Stimulated activated CD4-positive, alpha-beta T cell treated with anti-CD3 and anti-CD28 coated beads, Interleukin-1b, Interleukin-23, amount 100 ng/mL, for 1 hour (primary cell): ENCODE measurements at places on chromosomes 1 and 21.

GRCh38 chr1:176515310-176515709 lies 52.3 kb downstream of the PAPPA2 start:
- no peak for DNase-seq

DNA sequence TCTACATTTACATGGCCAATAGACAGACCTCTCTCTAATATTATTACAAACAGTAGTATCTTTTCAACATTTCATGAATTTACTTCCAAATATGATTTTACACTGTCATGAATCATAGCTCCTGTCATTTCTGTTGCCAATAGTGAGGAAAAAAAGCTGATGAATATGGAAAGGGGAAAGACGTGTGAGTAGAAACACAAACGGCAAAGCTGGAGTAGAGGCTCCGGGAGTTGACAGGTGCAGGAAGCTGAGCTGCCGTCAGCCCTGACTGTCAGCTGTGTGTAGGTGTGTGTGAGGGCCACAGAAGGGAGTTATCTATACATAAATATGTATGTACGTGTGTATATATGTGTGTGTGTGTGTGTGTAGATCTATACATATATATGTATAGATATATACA lies 416.9 kb downstream of the ZP4 start:
- no peak for DNase-seq

DNA sequence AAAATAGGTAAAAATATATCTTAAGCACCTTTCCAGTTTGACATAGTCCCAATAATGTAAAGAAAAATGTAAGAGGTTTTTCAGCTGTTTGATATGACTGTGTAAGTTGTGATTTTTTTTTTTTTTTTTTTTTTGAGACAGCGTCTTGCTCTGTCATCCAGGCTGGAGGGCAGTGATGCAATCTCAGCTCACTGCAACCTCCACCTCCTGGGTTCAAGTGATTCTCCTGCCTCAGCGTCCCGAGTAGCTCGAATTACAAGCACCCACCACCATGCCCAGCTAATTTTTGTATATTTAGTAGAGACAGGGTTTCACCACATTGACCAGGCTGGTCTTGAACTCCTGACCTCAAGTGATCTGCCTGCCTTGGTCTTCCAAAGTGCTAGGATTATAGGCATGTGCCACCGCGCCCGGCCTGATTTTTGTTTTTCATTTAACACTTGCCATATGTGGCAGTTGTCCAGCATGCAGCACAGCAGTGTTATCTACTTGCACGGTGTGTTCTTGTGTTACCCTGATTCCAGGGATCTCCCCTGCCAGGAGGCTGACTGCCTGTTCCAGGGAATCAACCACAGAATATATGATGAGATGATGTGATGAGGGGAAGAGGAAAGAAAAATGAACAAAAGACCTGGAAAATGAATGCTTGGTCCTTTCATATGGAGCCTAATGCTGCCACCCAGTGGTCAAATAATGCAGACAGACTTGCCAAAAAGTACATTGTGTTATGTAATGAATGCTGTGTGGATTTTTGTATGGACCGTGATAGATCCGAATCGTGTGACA lies 79.0 kb downstream of the RAVER2 start:
- DNase-seq = peak; percentile 26

DNA sequence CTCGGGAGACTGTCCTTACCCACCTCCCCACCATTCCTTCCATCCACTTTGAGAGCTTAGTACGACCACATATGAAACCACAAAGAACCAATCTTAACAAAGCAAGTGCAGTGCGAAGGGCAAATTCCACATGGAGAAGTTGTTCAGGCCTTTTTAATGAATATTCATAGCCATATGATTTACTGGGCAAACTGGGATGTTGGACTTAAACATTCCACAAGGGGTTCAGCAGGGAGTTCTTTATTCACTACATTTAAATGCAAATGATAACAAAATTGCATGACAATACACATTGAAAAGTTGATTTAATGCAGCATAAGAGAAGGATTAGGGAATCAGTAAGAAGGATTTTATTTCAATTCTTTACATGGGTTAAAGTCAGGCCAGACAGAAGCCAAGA lies 14.7 kb downstream of the NMNAT2 start:
- DNase-seq = no peak

GRCh38 chr1:234186037-234186688 lies 187.1 kb upstream of the COA6 start:
- DNase-seq = no peak

GRCh38 chr1:185561629-185562028 lies 172.6 kb upstream of the HMCN1 start:
- DNase-seq = no peak

DNA sequence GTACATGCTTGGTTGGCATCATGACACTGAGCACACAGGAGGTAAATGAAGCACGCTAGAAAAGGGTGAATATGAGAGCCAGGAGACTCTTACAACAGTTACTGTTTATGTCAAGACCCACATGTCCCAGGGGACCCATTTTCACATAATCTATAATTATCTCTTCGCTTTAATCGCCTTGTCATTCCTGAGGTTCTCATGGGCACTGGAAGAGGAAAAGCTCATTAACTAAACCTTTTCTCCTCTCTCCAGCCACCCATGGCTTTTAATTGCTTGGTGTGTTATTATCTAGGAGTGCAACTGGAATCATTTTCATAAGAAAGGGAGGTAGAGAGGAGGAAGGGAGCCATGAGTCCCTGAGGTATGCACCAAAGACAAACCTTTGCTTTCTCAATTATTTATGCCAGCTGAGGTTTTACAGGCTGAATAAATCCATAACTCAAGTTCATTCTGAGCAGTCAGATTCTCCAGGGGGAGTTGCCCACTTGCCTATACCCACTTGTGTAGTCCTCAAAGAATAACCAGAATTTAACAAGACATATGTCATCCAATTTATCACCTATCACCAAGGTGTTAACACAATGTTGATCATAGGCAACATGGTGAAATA lies 77.4 kb downstream of the ACBD6 start:
- DNase-seq = no peak

- no peak for DNase-seq
These were observed 24.6 kb upstream of the KIF1B start for GRCh38 chr1:10185759-10186158.

- no peak for DNase-seq
These were observed 25.0 kb downstream of the MTARC1 start for GRCh38 chr1:220811695-220812094.

DNA sequence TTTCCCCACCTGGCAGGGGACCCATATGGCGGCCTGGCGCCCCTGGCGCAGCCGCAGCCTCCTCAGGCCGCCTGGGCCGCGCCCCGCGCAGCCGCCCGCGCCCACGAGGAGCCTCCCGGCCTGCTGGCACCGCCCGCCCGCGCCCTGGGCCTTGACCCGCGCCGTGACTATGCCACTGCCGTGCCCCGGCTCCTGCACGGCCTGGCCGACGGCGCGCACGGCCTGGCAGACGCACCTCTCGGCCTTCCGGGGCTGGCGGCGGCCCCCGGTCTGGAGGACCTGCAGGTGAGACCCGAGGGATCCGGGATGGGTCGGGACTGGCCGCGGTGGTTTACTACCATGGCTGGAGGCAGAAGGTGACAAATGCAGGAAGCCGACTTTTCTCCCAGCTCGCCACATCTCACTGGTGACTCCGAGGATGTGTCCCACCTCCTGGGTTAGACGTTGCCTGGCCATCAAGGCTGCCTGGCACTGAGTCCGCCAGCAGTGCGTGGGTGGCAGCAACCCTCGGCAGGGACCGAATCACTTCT lies 1.1 kb downstream of the TFAP2E start:
- no peak for DNase-seq

DNA sequence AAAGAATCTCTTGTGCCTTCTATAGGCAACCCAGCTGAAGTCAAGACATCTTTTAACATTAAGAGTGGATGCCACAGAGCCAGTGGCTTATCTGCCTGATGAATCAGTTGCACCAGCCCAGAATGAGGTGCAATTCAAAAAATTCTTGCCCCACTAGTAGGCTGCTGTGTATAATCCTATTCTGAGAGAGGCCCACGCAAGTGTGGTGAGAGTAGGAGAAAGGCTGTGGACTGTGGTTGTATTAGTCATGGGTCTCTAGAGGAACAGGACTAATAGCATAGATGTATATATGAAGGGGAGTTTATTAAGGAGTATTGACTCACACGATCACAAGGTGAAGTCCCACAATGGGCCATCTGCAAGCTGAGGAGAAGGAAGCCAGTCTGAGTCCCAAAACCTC lies 216.4 kb downstream of the LTN1 start:
- DNase-seq = no peak

- no peak for DNase-seq
These were observed 62.3 kb downstream of the DAB1 start for GRCh38 chr1:57361516-57361915.

- DNase-seq = no peak
These were observed 638 bp upstream of the OLIG2 start for GRCh38 chr21:33025106-33025488.

DNA sequence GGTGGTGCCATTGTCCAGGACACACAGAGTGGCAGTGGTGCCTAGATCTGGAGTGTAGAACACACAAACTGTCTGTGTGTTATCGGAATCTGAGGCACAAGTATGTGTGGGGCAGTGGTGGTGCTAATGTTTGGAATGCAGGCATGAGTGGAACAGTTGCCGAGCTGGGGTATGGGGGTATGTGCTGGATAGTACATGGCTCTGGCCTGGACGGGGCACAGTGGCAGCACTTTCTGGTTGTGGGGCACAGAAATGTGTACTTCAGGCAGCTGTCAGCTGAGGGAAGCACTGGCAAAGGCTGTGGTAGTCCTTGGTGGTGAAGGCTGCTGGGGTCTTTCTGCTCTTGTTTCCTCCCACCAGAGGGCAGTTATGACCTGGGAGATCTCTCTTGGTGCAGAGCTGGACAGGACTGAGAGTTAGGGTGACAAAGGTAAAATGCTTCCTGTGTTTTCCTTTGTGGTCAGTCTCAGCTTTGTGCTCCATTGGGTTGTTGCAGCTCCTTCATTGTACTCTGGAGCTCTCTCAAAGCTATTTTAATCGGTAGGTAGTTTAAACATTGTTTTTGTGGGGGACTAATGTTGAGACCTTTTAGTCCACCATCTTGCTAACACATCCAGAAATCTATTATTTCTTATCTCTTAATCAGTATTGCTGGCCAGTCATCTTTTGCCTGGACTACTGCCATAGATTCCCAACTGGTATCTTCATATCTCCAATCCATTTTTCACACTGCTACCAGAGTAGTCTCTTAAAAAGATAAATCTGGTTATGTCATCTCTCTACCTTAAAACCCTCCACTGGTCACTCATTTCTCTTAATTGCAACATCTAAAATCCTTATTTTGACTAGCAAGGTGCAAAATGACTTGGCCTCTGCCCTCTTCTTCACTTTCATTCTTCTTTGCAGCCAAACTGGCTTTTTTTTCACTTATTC lies 83.9 kb upstream of the NBPF4 start:
- DNase-seq = no peak
